SW 1271 (cell line): ENCODE measurements at places on chromosomes 1 and 21.

DNA sequence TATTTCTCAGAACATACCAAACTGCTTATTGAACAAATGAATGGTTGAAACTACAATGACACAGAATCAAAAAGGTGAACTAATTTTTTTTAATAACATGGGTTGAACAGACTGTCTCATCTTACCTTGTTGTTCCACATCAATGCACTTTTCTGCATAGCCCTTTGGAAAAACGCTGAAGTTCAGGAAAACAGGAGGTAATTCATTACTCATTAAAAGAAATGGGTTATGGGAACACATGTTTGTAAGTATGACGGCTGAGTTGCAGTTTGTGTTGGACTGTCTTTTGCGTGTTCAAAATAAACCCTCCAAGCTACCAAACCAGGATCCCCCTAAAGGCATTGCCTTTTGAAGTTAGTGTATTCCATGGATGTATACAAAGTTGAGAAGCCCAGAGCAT is 514.9 kb upstream of the PKN2 start:
- no peak for DNase-seq

DNA sequence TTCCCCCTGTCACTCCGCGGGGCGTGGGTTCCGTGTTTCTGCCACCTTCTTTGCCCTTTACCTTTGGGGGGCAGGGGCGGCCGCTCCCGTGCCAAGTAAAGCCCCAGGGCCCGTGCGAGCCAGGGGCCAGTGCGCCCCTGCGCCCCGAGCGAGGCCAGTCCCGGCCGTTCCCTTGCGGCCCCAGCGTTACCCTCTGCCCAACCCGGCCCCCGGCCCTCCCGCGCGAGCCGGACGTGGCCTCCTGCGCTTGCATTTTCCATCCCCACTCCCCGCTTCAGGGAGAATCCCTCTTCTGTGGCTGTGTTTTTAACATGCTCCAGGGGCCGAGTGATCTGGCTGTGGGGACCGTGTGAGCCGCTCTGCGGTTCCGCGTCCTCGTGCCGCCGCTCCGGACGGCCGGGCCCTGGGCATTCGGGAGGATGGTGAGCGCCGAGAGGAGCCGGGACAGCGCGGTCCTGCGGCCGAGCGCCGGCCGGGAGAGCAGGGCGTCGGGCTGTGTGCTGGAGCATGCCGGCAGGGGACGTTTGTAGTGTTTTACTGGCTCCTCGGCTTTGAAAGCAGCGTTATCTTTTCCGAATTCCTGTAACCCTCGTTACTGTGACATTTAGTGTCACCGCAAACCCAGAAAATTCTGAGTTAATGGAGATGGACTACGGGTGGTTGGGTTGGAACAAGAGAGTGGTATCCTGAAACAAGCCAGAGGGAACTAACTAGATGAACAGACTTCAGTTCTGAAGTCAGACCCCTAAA is 1.0 kb downstream of the GALNT2 start:
- no peak for DNase-seq

GRCh38 chr1:52072291-52072690 is 16.2 kb downstream of the BTF3L4 start:
- DNase-seq = no peak

GRCh38 chr1:164843743-164844500 is 284.9 kb downstream of the PBX1 start:
- no peak for DNase-seq

DNA sequence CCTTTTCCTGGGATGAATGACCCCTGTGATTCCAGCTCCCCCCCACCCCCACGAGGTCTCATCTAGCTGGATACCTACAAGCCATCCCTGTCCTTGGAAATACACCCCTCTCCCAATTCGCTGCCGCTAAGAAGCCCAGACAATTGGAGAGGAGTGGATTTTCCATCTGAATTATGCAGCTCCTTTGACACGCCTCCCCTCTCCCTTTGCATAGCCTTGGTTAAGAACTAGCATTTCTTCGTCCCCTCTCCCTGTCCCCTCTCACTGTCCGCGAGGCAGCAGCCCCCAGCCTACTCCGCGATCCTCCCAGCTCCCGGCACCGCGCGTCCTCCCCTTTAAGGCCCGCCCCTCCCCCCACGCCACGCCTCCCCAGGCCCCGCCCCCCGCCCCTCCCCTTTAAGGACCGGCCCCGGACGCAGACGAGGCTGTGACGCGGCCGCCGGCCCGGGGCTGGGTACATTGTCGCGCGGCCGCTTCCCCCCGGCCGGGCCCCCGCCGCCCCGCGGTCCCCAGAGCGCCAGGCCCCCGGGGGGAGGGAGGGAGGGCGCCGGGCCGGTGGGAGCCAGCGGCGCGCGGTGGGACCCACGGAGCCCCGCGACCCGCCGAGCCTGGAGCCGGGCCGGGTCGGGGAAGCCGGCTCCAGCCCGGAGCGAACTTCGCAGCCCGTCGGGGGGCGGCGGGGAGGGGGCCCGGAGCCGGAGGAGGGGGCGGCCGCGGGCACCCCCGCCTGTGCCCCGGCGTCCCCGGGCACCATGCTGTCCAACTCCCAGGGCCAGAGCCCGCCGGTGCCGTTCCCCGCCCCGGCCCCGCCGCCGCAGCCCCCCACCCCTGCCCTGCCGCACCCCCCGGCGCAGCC is at the start of gene MAPKAPK2:
MAPKAPK2 (plus strand) TSS at position 428 of the 856 bp plus-strand sequence; CDS start at position 753, 325 bp downstream.
- DNase-seq = peak; percentile 18

DNA sequence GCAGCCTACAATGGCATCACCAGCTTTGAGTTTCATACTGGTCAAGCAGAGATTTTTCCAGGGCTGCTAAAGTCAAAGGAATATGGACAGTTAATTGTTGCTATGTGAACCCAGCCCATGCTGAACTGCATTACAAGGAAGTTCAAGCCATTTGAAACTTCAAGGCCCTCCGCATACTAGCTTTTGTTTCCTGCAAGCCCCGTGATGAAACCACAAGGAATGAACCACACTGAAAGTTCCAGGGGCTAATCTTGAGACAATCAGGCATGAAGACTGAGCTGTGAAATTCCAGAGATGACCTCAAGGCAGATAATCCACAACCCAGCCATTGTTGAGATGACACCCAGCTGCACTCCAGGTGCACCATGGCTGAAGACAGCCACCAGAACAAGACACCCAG is 180.8 kb downstream of the C1orf21 start:
- DNase-seq = no peak

- no peak for DNase-seq
Observed at GRCh38 chr1:2835650-2836159, 34.2 kb upstream of the TTC34 start.

DNA sequence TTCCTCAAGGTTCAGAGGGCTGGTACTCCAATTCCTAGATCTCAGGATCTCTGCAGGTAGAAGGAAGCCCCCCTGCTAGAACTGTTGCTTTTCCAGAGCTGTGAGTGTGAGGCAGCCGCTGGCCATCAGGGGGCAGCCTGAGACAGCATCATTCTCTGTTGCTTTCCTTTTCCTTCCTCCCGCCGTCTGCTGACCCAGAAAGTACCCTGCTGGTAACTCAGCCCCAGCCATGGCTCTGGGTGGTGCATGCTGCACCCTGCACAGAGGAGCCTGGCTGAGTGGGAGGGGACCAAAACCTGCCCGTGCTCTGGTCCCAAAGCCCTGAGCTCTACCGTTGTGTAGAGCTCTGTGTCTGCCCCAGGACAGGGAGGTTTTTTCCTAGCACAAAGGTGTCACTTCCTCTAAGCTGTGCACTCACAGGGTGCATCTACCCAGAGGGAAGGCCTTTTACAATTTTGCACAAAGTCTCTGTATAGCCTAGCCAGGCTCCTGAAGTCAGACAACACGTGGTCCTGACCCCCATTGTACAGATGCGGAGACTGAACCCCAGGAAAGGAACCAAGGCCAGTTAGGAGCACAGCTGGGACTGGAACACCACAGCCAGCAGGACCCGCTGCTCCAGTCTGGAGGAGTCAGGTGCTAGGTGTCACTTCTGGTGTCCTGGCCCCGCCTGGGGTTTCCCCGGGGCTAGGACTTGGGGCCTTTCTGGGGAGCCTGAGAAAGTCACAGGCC is 5.6 kb upstream of the FAM131C start:
- DNase-seq = peak; percentile 68

DNA sequence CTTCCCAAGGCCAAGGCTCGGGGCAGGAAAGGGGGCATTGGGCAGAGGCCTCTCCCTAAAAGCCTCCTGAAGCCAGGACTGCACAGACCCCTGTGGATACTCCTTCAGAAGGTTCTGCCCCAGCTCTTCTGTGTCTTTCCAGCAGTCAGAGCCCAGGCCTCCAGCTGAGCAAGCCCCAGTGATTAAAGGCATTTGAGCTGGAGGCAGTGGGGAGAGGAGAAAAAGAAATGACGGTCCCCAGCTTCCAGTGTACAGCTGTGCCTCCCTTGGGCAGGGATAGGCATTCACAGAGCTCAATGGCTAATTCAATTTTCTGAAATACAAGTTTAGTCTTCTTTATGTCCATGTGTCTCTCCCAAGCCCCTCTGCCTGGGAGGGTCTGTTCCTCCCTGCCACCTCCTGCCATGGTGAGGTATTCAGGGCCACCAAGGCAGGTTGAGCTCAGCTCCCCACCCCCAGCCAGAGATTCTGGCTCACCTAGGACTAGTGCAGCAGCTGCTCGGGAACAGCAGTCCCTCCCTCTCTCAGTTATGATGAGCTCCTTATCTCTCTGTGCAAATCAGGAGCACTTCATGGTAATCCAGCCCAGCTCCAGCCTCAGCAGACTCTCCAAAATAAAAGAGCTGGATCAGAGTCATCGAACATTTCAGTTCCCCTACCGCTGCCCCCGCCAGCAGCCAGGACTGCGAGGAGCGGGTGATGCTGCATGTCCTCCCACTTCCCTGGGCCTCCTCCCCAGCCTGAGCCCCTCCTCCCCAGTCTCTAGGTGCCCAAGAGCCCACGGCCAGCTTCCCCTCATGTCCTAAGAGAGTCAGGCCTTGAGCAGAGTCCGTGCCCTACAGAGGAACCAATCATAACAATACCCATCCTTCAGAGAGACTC is 208.4 kb upstream of the ZC3H12A start:
- DNase-seq = no peak

- no peak for DNase-seq
Observed at GRCh38 chr1:39102537-39103327, 76.6 kb downstream of the NDUFS5 start.

DNA sequence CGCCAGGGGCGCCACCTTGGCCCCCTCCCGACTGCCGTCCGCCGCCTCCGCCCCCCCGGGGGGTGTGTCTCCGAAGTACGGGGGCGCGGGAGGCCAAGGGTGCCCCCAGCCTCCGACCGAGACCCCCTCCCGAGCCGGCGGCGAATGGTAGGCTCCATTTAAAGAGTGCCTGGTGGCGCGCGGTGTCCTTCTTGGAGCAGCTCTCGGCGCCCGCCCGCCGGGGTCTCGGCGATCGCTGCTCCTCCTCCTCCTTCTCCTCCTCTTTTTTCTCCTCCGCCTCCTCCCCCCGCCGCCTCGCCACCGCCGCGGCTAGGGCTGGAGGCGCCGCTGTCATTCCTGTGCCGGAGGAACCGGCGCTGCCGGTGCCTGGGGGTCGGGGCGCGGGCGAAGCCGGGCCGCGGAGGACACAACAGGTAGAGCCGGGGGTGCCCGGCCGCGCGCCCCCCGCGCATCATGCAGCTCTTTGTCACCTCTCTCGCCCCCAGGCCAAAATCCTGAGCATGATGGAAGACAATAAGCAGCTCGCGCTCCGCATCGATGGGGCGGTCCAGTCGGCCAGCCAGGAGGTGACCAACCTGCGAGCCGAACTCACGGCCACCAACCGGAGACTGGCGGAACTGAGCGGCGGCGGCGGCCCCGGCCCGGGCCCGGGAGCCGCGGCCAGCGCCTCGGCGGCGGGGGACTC is at the start of gene KAZN:
KAZN (plus strand) TSS at position 188 of the 685 bp plus-strand sequence.
- no peak for DNase-seq

GRCh38 chr1:5645929-5646328 is 346.3 kb downstream of the NPHP4 start:
- DNase-seq = no peak

GRCh38 chr1:14713077-14713476 is 114.6 kb downstream of the KAZN start:
- no peak for DNase-seq
